ENCODE measurements at places on chromosomes 16 and 17. TPM values are rescaled to one million over a fixed set of nuclear protein-coding genes. Genes with fewer than 3 reads are reported as not detected.

SLC13A5 gene
- total RNA-seq: not detected

KIF1C gene
- total RNA-seq: 334 TPM

KRT36 gene
- not detected for total RNA-seq

ZNF688 gene
- 9.4 TPM for total RNA-seq

NOL3 gene
- total RNA-seq: 31.2 TPM

ATP6V0C gene
- 57.8 TPM for total RNA-seq

MBTPS1 gene
- total RNA-seq: 105 TPM

SLFN12L gene
- total RNA-seq: 1.7 TPM

KRT34 gene
- not detected for total RNA-seq

TBC1D3C gene
- not detected for total RNA-seq

SEZ6 gene
- 2.2 TPM for total RNA-seq

MMP28 gene
- total RNA-seq: 57.6 TPM

- no peak for DNase-seq
Observed at GRCh38 chr16:30808146-30808545, 21.1 kb upstream of the ZNF629 start.

DNA sequence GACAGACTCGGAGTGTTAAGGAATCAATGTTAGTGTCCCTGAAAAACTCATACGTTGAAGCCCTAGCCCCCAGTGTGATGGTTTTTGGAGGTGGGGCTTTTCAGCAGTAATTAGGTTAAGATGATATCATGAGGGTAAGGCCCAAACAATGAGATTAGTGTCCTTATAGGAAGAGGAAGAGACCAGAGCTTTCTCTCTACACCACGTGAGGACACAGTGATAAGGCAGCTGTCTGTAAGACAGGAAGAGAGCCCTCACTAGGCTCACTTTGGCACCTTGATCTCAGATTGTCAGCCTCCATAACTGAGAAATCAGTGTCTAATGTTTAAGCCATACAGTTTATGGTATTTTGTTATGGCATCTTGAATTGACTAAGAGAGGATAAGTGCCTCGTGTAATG lies 403.2 kb downstream of the NPIPA7 start:
- DNase-seq: no peak

DNA sequence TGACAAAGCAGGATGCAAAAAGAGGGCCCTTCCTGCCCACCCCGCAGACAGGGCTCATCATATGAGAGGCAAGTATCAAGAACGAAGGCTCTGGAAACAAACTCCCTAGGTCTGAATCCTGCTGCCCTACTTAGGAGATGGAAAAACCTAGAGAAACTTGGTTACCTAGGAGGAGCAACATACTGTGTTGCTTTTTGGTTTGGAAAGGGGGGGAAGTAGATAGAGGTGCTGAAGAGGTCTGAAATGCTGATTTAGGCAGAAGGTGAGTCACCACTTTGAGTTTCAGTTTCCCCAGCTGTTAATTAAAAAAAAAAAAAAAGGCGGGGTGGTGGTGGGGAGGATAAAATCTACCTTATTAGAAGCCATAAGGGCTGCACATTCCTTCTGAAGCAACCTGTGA lies 1.5 kb downstream of the N4BP1 start:
- DNase-seq: no peak

- DNase-seq: no peak
Observed at GRCh38 chr16:86007524-86007923, 108.6 kb downstream of the IRF8 start.

DNA sequence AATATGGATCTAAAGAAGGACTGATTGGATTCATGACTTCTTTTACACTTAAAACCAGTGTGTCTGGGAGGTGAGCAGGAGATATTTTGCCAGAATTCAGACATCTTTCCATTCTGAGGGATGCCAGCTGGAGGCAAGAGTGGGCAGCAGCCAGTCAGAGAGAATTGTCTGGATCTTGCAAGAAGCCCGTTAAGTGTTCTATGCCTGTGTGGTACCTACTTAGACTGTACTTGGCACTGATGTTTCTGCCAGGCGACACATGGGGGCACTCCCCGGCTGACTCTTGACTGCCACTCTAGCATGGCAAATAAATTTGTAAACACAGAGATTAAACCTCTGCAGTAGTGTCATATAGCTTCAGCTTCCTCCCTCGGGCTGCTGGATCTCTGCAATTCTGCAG lies 247.7 kb downstream of the UTP18 start:
- no peak for DNase-seq

GRCh38 chr17:8341456-8341855 lies 1.8 kb downstream of the ODF4 start:
- no peak for DNase-seq

- no peak for DNase-seq
Observed at GRCh38 chr17:72192800-72193192, 72.0 kb downstream of the SOX9 start.

- DNase-seq: no peak
Observed at GRCh38 chr17:32827227-32827626, 49.7 kb downstream of the MYO1D start.

DNA sequence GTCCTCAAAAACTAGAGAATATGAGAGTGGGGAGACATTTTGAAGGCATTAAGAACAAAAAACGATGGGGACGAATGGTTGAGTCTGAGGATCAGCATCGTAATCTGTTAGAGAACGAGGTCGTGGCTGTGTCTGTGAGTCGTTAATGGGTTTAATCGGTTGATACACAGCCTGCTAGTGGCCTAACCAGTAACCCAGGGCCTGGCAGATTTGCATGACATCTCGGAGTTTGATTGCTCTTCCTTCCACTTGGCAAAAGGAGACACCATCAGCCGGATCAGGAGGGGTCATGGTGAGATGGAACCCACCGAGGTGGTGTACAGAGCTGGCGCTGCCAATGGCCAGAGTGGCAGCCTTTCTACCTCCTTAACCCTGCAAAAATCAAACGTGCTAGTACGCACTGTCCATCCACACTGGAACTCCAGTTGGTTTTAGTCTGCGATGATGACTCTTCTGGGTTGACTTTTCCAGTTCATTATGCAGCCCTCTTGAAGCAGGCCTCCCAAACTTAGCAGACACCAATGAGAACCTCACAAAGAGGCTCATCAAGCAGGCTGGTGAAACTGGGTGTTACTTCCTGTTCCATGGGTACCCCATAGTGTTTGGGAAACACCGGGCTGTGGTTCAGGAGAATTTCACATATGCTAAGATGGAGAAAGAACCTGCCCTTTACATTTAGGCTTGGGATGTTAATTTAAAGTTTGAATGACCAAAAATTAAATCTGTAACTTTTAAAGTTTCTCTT lies 4.1 kb downstream of the HS3ST3B1 start:
- DNase-seq: no peak

- no peak for DNase-seq
Observed at GRCh38 chr16:30473231-30474073, 910 bp downstream of the ITGAL start.

GRCh38 chr17:14826358-14826757 lies 438.8 kb downstream of the PMP22 start:
- DNase-seq: no peak

- no peak for DNase-seq
Observed at GRCh38 chr16:83458612-83459011, 349.2 kb upstream of the HSBP1 start.

DNA sequence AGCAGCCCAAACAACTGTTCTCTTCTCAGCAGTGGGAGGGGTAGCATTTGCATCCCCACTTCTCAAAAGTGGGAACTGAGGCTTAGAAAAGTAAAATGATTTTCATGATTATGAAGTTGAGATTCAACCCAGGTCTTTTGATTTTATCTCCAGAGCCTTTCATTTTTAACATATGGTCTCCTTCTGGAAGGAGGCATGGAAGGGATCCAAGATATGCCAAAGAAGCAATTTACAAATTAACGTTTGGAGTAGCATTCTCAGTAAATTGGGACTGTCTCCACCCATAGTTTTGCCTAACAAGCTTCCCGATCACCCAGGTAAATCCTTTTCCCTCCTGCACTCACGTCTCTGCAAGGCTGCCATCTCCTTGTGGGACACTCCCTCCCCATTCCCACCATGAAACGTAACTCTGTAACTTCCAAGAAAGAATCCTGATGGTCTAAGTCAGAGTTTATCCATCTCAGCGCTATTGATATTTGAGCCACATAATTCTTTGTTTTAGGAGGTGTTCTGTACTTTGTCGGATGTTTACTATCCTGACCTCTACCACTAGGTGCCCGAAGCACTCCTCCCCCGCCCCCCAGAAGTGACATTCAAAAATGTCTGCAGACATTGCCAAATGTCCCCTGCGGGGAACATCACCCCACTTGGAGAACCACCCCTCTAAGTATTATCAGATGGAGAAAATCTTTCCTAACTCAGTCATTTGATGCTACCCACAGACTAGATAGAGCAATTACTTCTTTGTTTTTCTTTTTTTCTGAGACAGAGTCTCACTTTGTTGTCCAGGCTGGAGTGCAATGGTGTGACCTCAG lies 32.9 kb upstream of the NFAT5 start:
- no peak for DNase-seq

DNA sequence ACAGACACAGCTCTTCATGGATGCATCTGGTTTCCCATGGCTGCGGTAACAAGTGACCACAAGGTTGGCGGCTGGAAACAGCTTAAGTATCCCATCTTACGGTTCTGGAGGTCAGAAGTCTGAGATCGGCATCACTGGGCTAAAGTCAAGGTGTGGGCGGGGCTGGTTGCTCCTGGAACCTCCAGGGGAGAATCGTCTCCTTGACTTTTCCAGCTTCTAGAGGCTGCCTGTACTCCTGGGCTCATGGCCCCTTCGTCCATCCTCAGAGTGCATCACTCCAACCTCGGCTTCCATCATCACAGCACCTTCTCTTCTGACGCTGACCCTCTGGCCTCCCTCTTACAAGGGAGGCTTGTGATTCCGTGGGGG lies 12.9 kb upstream of the CRISPLD2 start:
- DNase-seq: no peak

DNA sequence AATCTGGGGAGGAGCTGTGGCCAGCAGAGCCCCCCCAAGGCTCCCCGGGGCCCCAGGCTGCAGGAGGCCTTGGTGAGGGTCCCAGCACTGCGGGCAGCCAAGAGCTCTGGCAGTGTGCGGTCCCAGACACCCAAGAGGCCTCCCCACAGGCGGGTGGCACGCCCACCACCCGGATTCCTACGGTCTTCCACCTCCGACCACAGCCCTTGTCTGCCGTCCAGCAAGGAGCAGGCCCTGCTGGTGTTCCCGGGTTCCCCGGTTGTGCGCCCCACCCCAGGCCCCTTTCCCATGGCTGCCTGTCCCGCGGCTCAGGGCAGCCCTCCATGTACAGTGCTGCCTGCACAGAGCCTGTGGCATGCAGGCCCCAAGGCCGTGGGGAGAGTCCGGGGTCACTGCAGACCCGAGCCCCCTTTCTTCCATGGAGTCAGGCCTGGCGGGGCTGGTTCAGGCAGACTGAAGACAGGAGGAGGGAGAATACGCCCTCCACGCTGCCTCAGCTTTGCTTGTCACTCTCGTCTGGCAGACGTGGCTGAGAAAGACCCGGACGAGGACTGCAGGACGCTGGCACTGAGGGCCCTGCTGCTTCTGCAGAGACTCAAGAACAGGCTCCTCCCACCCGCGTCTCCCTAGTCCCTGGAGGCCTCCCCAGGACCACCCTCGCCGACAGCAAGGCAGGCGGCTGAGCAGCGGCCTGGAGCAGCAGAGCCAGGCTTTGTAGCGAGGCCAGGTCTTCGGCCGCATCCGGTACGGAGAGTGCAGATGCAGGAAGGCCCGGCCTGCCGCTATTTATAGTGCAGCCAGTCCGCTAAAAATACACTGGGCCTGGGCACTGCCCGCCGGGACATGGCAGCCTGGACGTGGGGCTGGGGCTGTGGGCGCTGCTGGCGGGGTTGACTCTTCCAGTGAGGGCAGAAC lies 16.4 kb downstream of the TELO2 start:
- DNase-seq: peak; percentile 71

DNA sequence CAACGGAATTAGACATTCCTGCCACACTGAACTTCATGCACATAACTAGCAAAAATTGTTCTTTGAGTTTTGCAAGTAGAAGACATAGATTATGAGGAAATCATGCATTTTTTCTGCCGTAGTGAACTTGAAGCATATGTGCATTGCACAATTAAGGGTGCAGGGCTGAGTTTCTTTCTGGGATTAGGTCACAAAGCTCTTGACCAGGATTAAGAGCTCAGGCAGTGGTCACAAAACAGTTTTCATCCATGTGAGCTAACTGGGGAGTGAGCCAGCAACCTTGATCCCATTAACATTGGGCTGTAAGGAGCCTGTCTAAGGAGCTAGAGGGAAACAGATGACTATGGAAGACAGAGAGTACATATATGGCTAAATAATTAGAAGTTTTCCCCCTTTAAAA lies 143.7 kb downstream of the PMP22 start:
- no peak for DNase-seq

GRCh38 chr16:21523411-21524067 lies 75.8 kb upstream of the METTL9 start:
- peak; percentile 10 for DNase-seq

- DNase-seq: no peak
Observed at GRCh38 chr17:71656964-71657858, 463.6 kb upstream of the SOX9 start.

- no peak for DNase-seq
Observed at GRCh38 chr17:69539274-69539673, 124.8 kb downstream of the MAP2K6 start.

DNA sequence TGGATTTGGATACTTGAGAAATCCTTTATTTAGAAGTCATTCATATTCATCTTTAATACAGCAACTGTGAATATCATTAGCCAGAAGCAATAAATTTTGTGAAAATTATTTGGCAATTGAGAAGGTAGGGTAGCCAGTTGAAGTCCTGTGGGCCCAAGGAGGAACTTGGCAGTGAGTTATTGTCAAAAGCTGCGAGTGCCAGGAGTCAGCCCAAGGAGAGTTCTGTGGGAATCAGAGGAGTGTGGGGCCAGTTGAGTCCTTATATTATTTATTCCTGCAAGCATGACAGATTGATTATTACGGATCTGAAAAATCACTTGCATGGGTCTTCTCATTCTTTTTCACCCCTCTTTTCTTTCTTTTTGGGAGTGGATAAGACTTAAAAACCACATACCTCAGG lies 38.3 kb downstream of the PRKCA start:
- no peak for DNase-seq

DNA sequence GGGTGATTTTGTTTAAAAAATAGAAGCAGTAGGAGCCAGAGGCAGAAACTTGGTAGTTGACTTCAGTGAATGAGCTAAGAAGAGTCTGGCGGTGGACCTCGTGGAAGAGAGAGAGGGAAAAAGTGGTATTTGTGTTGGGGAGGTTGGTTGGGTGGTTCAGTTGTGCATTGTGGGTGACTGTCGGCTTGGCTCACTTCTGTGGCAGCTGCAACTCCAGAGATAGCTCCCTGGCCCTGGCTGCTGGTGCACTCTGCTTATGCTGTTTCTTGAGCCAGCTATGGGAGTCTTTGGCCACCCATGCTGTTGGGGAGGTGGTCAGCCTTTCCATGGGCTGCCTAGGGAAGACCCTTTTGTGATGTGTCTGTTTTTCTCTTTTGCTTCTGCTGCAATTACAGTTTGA lies 50.4 kb upstream of the CRISPLD2 start:
- DNase-seq: no peak

- peak; percentile 62 for DNase-seq
Observed at GRCh38 chr16:2250652-2251295, 613 bp downstream of the ECI1 start.
